NB4 (cell line): ENCODE measurements at places on chromosomes 13 and 19.

GRCh38 chr19:48989701-48990291 lies 3.3 kb downstream of the GYS1 start:
- no peak for DNase-seq

- peak; percentile 74 for DNase-seq
Measured at GRCh38 chr13:41694545-41695301, 237.4 kb downstream of the RGCC start.

DNA sequence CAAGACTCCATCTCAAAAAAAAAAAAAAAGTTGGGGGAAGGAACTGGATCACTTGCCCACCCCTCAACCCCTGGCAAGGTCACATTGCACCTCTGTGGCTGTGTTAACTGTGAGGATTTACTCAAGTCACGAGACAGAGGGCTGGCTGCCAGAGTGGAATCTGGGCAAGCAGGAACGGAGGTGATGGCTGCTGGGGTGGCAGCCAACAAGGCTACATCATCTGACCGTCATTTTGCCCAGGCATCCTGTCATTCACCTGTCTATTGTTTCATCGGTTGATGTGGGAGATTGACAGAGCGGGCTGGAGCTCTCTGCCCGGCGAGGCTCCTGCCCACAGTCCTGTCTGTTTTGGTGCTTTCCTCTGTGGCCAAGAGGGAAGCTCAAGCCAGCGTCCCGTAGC lies 75.7 kb downstream of the DPF1 start:
- DNase-seq: no peak

DNA sequence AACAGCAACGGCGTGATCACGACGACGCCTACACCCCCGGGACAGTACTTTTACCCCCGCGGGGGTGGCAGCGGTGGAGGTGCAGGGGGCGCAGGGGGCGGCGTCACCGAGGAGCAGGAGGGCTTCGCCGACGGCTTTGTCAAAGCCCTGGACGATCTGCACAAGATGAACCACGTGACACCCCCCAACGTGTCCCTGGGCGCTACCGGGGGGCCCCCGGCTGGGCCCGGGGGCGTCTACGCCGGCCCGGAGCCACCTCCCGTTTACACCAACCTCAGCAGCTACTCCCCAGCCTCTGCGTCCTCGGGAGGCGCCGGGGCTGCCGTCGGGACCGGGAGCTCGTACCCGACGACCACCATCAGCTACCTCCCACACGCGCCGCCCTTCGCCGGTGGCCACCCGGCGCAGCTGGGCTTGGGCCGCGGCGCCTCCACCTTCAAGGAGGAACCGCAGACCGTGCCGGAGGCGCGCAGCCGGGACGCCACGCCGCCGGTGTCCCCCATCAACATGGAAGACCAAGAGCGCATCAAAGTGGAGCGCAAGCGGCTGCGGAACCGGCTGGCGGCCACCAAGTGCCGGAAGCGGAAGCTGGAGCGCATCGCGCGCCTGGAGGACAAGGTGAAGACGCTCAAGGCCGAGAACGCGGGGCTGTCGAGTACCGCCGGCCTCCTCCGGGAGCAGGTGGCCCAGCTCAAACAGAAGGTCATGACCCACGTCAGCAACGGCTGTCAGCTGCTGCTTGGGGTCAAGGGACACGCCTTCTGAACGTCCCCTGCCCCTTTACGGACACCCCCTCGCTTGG lies 966 bp downstream of the JUNB start:
- DNase-seq: peak; percentile 88

DNA sequence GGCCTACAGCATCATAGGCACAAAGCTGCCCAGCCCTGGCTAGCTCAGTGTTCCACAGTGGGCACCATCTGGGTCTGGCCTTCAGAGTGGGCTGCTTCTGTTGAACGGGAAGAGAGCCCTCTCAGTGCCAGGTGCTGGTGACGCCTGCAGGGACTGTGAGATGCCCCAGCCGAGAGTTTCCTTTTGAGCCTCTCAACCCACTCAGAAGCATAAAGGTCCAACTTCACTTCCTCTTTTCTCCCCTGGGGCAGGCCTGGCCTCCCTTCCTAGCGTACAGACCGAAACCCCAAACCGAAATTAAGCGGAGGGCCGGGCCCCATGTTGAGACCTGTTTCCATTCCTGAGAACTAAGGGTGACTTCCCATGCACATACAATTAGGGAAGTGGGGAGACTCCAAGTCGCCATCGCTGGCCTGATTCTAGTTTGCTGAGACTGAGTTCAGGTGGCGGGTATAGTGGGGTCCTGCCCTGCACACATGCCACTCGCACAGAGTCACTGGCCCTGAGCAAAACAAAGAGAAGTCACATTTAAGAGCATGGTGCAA lies 6.9 kb downstream of the RAB8A start:
- DNase-seq: peak; percentile 97

- DNase-seq: no peak
Measured at GRCh38 chr13:90751026-90751425, 596.5 kb upstream of the MIR17HG start.

DNA sequence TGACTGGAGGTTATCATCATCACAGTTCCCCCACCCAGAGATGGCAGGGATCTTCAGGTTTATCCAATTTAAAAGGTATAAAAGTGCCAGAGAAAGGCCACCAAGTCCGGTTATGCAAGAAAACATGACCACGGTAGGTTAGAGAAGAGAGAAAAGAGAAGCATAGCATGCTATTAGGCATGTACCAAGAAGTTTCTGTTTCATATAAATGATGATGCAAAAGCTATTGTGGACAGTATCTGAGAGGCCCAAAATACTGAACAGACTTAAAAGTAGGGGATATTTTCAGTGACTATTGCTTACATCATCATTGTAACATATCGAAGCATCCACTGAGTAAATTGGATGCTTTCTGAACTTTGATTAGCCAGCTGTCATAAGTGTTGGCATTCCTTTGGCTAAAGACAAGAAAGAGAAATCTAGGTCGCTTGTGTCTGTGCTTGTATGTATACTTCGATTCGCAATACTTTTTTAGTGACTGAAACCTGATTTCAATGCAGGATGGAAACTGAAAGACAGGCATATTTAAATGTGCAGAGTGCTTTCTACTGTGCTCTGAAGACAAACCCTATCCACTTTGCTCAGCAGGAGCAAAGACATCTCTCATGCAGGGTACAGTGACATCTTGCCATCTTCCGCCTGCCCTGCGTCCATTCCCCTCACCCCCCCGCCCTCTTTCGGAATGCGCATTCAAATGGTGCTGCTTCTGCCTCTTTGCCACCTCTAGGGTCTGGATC lies 180.3 kb downstream of the SHISA2 start:
- DNase-seq: peak; percentile 54

GRCh38 chr19:13684021-13684420 lies 80.3 kb upstream of the MRI1 start:
- DNase-seq: no peak

DNA sequence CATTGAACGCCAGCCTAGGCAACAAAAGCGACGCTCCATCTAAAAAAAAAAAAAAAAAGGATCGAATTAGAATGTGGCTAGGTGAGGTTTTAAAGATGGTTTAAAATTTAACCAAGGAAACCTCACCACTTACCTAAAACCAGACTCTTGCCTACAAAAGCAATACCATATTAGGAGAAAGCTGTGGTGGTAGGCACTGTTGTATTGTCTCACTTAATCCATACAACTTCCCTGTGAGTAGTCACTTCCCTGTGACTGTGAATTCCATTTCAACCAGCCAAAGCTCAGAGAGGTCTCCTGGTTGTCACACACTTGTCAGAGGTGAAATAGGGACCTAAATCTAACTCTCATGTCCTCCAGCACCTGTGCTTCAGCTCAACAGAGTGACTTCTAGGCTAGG lies 15.4 kb downstream of the SHISA2 start:
- no peak for DNase-seq

- no peak for DNase-seq
Measured at GRCh38 chr13:76383676-76384461, 502.3 kb downstream of the KCTD12 start.

DNA sequence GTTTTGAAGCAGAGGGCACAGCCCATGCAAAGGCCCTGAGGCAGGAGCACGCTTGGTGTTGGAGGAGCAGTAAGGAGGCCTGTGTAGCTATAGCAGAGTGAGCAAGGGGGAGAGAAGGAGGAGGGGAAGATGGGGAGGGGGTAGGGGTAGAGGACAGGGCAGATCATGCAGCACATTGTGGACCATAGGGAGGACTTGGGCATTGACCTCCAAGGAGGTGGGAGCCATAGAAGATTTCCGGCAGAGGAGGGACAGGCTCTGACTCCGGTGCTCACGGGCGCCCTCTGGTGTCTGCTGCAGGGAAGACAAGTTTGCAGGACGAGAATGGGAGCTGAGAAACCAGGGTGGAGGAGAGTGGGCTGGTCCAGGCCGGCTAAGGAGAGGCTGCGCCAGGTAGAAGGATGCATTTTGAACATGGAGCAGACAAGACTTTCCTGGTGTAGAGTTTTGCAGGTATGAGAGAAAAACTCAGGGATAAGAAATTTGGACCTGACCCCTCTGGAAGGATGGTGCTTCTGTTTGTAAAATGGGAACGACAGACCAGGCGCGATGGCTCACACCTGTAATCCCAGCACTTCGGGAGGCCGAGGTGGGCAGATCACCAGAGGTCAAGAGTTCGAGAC lies 13.7 kb upstream of the CREB3L3 start:
- DNase-seq: peak; percentile 69
